Stimulated activated CD4-positive, alpha-beta T cell treated with anti-CD3 and anti-CD28 coated beads, TNF-alpha, amount 100 ng/mL, for 24 hours (primary cell): ENCODE measurements at places on chromosomes 2 and 18.

- no peak for DNase-seq
These were observed 1272.5 kb upstream of the CDH2 start for GRCh38 chr18:29449424-29449823.

GRCh38 chr18:58194028-58194427 is 150.0 kb downstream of the NEDD4L start:
- no peak for DNase-seq

GRCh38 chr2:75342504-75343175 is 143.3 kb upstream of the TACR1 start:
- no peak for DNase-seq

- no peak for DNase-seq
These were observed 109.6 kb downstream of the GLI2 start for GRCh38 chr2:120845277-120845676.

DNA sequence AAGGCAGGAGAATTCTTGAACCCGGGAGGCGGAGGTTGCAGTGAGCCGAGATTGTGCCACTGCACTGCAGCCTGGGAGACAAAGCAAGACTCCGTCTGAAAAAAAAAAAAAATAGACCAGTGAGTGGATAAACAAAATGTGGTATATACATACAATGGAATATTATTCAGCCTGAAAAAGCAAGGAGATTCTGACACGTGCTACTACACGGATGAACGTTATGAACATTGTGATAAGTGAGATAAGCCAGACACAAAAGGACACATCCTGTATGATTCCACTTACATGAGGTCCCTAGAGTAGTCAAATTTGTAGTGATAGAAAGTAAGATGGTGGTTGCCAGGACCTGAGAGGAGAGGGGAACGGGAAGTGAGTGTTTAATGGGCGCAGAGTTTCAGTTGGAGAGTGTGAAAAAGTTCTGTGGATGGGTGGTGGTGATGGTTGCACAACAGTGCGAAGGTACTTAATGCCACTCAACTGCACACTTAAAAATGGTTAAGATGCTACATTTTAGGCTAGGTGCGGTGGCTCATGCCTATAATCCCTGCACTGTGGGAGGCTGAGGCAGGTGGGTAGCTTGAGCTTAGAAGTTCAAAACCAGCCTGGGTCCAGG is 38.3 kb downstream of the NIFK start:
- DNase-seq: no peak

DNA sequence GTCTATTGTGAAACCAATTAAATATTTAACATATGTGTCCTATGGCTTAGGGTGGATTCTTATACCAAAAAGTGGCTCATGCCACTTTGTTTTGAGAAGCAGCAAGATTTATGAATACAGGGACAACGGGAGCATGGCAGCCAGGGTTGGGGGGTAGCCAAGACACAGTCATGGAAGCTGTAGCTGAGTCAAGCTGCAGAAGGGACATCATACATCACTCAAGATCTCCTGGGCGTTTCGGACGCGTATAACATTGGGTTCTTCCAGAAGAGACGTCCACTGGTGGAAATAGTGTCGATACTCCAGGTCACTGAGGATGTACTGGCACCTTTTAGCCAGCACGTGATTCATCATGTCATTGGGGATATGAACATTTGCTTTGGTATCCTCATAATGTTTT is 152.7 kb downstream of the RIF1 start:
- no peak for DNase-seq

- DNase-seq: no peak
These were observed 52.9 kb upstream of the NABP1 start for GRCh38 chr2:191625016-191625415.

- DNase-seq: no peak
These were observed 357.6 kb downstream of the DSC3 start for GRCh38 chr18:30684825-30685481.

DNA sequence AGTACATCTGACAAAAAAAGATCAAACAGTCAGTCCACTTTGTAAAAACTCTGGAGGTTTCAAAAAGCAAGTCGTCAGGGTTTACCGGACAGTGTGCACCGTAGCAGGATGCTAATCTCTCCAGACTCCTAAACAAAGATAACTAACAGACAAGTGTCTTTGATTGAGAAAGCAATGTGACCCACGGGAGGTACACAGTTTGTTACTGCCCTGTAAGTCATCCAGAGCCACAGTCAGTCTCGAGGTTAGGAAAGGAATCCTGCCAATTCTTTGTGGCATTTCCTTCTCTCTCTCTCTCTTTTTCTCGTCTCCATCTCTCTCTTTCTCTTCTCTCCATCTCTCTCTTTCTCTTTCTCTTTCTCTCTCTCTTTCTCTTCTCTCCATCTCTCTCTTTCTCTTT is 42.8 kb downstream of the LRRTM4 start:
- no peak for DNase-seq

GRCh38 chr2:14621906-14622549 is 10.5 kb upstream of the LRATD1 start:
- DNase-seq: no peak

DNA sequence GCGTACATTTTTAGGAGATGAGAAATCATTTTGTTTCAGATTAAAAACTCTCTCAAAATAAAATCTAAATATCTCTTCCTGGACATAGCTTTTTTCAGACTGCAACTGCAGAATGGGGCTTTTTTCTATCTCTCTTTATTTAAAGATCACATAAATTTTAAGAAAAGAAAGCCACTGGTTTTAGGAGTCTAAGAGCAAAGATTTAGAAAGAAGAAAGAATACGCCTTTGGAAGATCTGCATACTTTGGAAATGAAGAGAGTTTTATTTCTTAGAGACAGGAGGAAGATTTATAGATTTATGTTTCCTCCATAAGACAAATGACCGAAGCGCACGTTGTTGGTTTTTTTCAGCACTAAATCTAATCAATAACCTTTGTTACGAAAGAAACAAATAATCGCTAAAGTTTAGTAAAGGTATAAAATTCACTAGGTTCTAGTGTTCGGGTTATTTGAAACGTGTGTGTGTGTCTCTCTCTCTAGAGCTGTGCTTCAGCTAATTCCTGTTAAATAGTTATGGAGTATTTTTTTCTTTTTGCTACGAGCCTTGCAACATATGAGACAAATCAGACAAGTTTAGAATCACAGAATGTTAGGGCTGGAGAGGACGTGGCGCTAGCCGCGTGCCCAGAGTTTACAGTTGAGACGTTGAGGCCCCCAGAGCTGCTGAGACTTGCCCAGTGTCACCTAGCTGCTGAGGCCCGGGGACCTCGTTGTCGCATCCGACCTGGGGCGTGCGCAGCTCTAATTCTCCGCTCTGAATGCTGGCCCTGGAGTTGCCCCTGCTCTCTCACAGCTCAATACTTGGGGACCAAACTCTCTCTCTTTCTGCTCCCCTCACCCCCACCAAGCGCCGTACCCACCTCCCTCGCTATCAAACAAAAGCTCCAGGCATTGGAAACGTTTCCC is 69.9 kb downstream of the CTAGE1 start:
- DNase-seq: no peak

GRCh38 chr2:168798888-168799410 is 3.5 kb upstream of the NOSTRIN start:
- no peak for DNase-seq

GRCh38 chr2:158662421-158662820 is 132.7 kb upstream of the DAPL1 start:
- no peak for DNase-seq

DNA sequence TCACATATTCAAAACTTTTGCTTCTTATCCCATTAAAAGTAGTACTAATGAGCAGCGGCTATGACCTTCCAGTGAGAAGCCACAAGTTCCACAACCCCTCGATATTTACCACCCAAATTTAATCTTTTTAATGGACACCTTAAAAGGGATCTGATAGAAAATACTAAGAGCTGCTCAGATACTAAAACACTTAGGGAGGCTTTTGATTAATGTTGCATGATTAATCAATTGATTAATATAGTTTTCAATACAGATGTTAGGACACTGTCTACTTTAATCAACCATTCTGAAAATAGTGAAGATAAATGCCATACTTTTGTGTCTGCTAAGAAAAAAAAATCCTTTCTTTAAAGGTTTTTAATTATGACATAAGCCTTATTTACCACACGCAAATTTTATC is 1312.8 kb upstream of the ACVR2A start:
- no peak for DNase-seq

DNA sequence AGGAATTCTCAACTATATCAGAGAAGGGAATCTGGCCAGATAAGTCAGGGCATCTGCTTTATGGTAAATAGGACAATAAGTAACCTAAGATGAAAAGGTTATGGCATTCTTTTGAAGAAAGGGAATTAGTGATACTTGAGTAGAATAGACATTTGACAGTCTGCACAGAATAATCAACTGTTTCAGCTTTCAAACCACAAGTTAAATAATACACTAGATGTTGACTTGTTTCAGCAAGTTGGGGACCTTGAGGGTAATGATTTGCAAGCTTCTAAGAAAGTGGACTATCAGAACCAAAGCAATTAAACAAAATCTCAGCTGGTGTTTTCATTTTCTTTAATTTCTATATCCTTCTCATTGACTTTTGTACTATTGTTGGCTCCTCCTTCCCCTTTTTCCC is 54.5 kb downstream of the SLC39A10 start:
- no peak for DNase-seq

DNA sequence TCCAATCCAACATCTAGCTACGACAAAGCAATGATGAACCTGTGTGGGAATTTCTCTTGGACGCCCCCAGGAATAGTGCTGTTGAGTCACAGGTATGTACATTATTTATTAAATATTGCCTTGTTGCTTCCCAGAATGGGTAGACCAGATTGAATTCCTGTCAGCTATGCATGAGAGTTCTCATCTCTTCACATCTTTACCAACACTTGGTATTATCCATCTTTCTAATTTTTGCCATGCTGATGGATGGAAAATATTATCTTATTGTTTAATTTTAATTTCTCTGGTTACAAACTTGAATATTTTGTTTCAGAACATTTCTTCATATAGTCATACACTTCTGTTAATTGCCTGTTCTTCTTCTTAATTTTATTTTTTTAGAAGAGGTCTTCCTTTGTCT is 9.6 kb upstream of the RAB10 start:
- DNase-seq: no peak

- no peak for DNase-seq
These were observed 17.3 kb upstream of the SPP2 start for GRCh38 chr2:234033174-234033573.
